ENCODE measurements at places on chromosomes 16 and 17.

GRCh38 chr16:81647527-81647926 is 131.6 kb upstream of the PLCG2 start:
- DNase-seq: no peak

DNA sequence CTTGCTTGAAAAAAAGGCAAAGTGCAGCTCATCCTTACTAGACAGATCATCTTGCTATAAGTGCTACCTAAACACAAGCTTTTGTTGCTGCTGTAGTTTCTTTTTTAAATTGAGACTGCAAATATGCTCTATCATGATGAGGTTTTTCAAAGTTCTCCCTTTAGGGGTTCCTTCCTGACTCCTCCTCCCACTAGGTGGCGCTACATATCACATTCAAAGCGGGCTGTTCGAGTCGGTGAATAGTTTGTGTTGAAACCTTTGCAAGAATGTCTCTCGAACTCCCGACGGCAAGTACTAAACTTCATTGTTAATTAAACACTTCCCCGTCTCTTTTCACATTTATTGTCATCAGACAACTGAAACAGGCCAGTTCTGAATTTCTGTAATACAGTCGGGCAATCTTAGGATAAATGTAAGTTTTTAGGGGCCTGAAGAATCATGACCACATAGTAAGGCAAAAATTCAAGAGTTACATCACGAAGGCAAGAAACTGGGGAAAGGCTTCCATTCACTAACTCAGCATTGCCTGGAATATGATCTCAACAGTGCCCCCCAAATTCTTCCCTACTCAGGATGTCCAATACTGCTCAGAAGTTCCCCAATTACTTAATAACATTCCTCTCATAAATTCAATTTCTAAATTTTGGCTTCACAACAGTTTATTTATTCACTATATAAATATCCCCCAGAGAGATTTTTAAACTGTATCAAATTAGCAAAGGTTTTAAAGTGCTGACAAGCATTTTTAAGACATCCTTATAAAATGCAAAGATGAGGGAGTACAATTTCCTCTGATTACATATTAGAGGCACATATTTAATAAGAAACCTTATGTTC is 6.7 kb downstream of the HS3ST3A1 start:
- DNase-seq: peak; percentile 34

- no peak for DNase-seq
Observed at GRCh38 chr16:84312783-84313382, 18.2 kb downstream of the WFDC1 start.

GRCh38 chr17:83037084-83037873 is 42.1 kb upstream of the METRNL start:
- no peak for DNase-seq

DNA sequence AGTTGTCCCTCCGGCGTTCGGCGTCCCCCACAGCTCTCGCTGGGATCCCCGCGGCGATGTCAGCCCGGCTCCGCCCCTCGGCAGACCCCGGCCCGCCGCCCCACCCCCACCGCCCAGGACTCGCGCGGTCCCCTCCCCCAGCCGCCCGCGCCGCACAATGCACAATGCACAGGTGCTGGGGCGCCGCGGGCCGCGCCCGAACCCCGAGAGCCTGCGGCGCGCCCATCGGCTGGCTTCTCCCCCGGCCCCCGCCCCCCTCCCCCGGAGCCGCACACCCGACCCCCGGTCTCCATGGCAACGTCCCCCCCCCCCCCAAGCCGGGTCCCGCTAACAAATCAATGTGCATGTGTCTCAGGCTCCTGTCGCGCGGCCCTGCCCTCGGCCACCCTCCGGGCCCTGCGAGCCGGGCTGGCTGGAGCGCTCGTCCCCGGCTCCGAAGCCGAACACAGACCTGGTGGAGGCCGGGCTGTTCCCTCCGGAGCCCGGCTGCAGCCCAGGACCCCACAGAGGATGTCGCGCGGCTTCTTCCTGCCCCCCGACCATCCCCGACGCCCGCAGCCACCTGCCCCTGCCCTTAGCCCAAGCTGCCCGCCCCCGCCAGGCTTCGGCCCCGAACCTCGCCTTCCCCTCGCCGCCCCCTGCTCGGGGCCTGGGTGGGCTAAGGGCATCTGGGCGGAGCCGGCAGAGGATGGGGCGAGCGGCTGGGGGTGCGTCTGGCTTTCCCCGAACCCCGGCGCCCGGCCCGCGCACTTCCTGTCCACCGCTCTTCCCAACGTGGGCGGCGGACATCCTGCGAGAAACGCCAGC is 818 bp upstream of the CBX8 start:
- peak; percentile 60 for DNase-seq

- no peak for DNase-seq
Observed at GRCh38 chr16:85372627-85373372, 240.3 kb upstream of the GSE1 start.

- DNase-seq: no peak
Observed at GRCh38 chr17:79183293-79184158, 108.9 kb downstream of the ENGASE start.
